ENCODE measurements at places on chromosomes 5 and 9. TPM values are rescaled to one million over a fixed set of nuclear protein-coding genes. Genes with fewer than 3 reads are reported as not detected.

- H3K36me3 ChIP-seq, result no peaks in the 10 kb centered on the region
- no peaks in the 10 kb centered on the region for H3K4me1 ChIP-seq
- no peaks in the 10 kb centered on the region for H3K27me3 ChIP-seq
- DNase-seq, result no peak
- no peak overlapping the region for H3K27ac ChIP-seq
- H3K4me3 ChIP-seq, result no peak overlapping the region
Measured at GRCh38 chr9:20553558-20554149, 68.6 kb downstream of the MLLT3 start.

GRCh38 chr9:33414889-33415500 lies 12.6 kb upstream of the AQP7 start:
- peak overlapping the region; percentile 88 for H3K27ac ChIP-seq
- H3K27me3 ChIP-seq, result no peaks in the 10 kb centered on the region
- no peak for DNase-seq
- peaks cover 45% of the 10 kb centered on the region for H3K4me1 ChIP-seq

DNA sequence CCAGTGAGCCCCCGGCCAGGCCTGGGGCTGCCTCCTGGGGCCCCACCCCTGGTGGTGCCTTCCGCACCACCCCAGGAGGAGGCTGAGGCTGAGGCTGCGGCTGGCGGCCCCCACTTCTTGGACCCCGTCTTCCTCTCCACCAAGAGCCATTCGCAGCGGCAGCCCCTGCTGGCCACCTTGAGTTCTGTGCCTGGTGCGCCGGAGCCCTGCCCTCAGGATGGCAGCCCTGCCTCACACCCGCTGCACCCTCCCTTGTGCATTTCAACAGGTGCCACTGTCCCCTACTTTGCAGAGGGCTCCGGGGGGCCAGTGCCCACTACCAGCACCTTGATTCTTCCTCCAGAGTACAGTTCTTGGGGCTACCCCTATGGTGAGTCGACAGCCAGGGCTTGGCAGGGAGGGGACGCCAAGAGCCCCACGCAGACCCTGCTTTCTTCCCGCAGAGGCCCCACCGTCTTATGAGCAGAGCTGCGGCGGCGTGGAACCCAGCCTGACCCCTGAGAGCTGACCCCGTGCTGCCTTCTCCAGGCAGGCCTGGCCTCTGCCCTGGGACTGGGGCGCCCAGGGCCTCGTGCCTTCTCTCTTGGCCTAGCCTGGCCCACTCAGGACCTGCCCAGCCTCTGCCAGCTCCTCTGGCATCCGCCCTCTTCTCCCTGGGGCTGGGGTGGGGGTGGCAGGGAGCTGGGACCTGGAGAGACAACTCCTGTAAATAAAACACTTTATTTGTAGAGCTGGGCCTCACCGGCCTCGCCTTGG lies 4.0 kb upstream of the EHMT1 start:
- DNase-seq, result no peak
- peaks cover 22% of the 10 kb centered on the region for H3K36me3 ChIP-seq
- H3K27ac ChIP-seq, result no peak overlapping the region
- H3K4me1 ChIP-seq, result peaks cover 9% of the 10 kb centered on the region
- no peaks in the 10 kb centered on the region for H3K27me3 ChIP-seq

DNA sequence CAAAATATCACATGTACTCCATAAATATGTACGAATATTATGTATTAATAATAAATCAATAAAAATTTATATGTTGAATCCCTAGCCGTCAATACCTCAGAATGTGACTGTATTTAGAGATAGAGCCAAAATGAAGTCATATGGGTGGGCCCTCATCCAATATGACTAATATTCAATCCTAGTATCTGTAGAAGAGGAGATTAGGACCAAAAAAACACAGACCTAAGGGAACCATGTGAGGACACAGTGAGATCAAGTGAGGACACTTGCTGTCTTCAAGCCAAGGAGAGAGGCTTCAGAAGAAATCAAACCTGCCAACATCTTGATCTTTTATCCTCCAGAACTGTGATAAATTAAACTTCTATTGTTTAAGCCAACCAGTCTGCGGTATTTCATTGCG lies 3.7 kb upstream of the AMACR start:
- no peaks in the 10 kb centered on the region for H3K36me3 ChIP-seq
- no peak overlapping the region for H3K4me3 ChIP-seq

GRCh38 chr5:61180886-61181285 lies 18.6 kb upstream of the SMIM15 start:
- H3K36me3 ChIP-seq, result no peaks in the 10 kb centered on the region
- H3K4me3 ChIP-seq, result no peak overlapping the region
- DNase-seq, result no peak
- H3K27me3 ChIP-seq, result no peaks in the 10 kb centered on the region

DNA sequence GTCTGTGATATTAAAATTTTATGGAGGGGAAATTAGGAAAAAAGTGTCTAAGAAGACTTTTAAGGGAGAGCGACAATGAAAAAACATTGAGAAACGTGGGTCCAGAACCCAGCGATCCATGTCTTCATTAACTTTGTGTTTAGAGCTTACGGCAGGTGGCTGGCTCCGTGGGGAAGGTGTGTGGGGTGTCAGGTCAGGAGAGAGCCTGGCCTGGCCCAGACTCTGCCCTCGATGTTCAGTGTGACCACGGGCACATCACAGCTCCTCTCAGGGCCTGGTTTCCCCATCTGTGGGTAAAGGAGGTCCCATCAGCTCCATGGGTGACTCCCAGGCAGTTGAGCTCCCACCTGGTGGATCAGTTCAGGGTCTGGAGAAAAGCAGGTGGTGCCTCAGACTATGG lies 22.1 kb downstream of the DAB2IP start:
- no peak overlapping the region for H3K4me3 ChIP-seq
- DNase-seq, result no peak
- no peaks in the 10 kb centered on the region for H3K36me3 ChIP-seq
- no peaks in the 10 kb centered on the region for H3K4me1 ChIP-seq
- no peaks in the 10 kb centered on the region for H3K27me3 ChIP-seq
- H3K27ac ChIP-seq, result no peak overlapping the region

GRCh38 chr5:139185589-139185988 lies 12.6 kb downstream of the SIL1 start:
- H3K4me1 ChIP-seq, result peaks cover 2% of the 10 kb centered on the region
- no peaks in the 10 kb centered on the region for H3K27me3 ChIP-seq
- H3K36me3 ChIP-seq, result peaks cover 5% of the 10 kb centered on the region
- no peak for DNase-seq
- no peak overlapping the region for H3K27ac ChIP-seq

Gene CCL27
- polyA plus RNA-seq, result 48.4 TPM

DNA sequence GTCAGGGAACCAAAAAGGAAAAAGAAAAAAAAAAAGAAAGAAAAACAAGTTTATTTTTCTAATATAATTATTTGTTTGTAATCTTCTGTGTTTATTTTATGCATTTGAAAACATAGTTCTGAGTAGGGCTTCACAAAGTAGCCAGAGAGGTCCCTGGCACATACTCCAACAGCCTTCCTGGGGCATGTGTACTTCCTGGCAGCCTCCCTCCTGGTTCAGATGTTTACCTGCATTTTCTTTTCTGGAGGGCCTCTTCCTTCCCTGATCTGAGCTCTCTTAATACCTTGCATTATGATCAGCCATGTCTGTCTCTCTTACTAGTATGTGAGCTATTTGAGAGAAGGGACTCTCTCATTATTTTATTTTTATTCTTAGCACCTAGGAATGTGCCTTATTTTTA lies 361.8 kb downstream of the KDM4C start:
- DNase-seq, result no peak
- no peaks in the 10 kb centered on the region for H3K4me1 ChIP-seq
- peaks cover 6% of the 10 kb centered on the region for H3K36me3 ChIP-seq
- no peak overlapping the region for H3K4me3 ChIP-seq
- no peak overlapping the region for H3K27ac ChIP-seq

Gene NIM1K
- polyA plus RNA-seq, result 0.32 TPM

DNA sequence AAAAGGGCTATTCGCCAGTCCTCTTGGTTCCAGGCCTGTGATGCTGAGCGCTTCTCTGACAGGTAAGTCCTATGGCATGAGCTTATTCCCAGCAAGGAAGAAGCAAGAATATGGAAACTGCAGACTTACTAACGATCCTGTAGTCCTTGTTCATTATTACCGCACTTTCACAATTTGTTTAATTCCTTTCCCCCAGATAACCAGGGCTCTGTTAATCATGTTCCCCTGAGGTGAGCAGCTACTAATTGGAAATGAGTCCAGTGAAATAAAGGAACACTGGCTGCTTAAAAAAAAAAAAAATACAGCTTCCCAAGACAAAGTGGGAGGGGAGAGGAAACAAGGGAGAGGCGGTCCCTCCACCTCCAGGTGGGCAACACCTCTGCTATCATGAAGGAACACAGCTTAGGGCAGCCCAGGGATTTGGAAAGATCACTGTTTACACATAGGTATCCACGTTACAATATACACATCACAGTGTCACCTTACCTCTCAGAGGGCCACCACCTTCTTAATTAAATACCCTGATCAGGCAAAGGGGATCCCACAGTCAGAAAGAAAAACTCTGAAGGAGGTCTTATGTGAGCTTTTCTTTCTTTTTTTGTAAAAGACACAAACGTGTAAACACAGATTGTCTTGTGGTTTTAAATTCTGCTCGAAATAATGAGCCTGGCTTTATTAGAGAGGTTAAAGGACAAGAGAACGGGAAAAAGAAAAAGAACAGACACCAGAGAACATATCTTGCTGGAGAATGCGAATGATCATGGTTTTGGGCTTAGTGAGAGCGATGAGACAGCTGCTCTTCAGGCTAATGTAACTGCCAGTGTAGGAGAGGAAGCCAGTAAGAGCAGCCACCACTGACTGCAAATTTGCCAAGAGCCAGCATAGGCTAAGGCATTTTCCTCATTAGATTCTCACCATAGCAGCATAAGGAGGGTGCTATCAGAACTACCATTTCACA lies 258.6 kb downstream of the CRB2 start:
- no peaks in the 10 kb centered on the region for H3K27me3 ChIP-seq
- H3K36me3 ChIP-seq, result no peaks in the 10 kb centered on the region
- H3K4me3 ChIP-seq, result no peak overlapping the region
- H3K27ac ChIP-seq, result peak overlapping the region; percentile 8
- no peaks in the 10 kb centered on the region for H3K4me1 ChIP-seq

DNA sequence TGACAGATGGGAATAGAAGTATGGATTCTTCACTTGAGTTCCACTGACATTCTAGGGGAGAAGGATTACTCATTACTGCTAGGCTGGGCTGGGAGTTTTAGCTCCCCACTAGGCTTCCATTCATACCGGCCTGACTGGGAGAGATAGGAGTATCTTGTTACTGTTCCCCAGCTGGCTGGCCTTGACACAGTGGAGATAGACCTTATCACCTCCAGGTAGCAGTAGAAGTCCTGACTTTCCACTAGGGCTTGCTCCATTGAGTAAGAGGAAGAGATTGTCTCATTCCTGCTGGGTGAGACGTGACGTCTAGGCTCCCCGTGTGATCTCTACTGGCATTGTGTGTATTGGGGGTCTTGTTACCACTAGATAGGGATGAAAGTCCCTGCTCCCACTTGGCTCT lies 156.4 kb downstream of the CACNA1B start:
- no peak overlapping the region for H3K4me3 ChIP-seq
- H3K4me1 ChIP-seq, result no peaks in the 10 kb centered on the region
- no peaks in the 10 kb centered on the region for H3K36me3 ChIP-seq
- no peaks in the 10 kb centered on the region for H3K27me3 ChIP-seq
- no peak overlapping the region for H3K27ac ChIP-seq

Gene TXNDC8
- 0.02 TPM for polyA plus RNA-seq

Gene SLC6A3
- 14.9 TPM for polyA plus RNA-seq

Gene ADAMTS2
- 1.3 TPM for polyA plus RNA-seq

- H3K4me3 ChIP-seq, result no peak overlapping the region
- no peaks in the 10 kb centered on the region for H3K4me1 ChIP-seq
- H3K27me3 ChIP-seq, result no peaks in the 10 kb centered on the region
- peak overlapping the region; percentile 59 for H3K27ac ChIP-seq
- DNase-seq, result no peak
Measured at GRCh38 chr9:34744295-34745221, 34.6 kb upstream of the CCL21 start.

DNA sequence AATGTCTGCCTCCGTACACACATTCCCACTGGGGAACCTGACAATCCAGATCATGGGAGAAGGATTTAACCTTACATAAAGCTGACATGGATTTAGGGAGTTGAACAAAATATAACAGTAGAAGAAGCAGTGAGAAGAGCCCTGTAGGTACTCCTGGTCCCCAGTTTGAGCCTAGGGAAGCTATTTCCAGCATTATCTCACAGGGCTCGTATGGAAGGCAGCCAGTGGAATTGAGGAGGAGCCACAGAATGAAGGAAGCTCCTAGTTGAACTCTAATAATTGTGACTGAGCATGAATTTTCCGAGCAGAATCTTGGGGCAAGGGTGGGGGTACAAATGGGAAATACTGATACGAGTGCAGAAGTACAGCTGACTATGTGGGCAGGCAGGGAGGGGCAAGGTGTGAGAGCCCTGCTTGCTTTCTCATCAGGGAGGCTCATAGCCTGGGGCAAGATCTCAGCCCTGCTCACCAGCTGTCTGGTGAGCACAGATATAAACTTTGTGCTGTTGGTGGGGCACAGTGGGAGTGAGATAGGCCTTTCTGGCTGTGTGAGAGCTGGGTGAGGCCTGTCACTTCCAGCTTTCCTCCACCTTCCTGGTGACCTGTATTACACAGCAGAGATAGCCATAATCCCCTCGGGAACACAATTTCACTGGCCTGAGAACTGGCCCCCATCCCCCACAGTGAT lies 290.7 kb upstream of the IL12B start:
- no peaks in the 10 kb centered on the region for H3K4me1 ChIP-seq
- no peak overlapping the region for H3K27ac ChIP-seq
- no peaks in the 10 kb centered on the region for H3K27me3 ChIP-seq
- no peak overlapping the region for H3K4me3 ChIP-seq
- DNase-seq, result no peak
- H3K36me3 ChIP-seq, result no peaks in the 10 kb centered on the region

Gene UTP15
- polyA plus RNA-seq, result 8.6 TPM
